ENCODE measurements at places on chromosomes 4 and X.
A peak's percentile ranks its signal among the peaks of the same experiment; 100 is the strongest.

GRCh38 chr4:106315476-106315967, 487 bp downstream of the TBCK start:
- peak; percentile 46 for DNase-seq

GRCh38 chr4:158817562-158818296, 48.9 kb downstream of the FNIP2 start:
- peak; percentile 49 for DNase-seq

DNA sequence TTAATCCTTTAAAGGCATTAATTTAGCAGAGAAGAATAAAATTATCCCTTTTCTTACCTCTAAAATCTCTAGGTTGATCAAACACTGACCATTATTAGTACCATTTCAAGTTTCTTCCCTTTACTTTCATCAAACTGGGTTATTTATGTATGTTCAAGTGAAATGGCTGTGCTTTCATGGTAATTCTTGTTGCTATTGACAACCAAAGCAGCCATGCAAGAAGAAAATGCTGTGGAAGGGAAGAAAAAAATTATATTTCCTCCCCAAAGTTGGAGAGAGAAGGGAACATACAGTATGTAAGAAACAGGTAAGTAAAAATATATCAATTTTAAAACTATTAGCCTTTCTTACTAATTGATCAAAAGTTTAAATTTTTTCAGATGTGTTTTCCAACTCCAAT, 16.2 kb downstream of the NPNT start:
- DNase-seq, result no peak

DNA sequence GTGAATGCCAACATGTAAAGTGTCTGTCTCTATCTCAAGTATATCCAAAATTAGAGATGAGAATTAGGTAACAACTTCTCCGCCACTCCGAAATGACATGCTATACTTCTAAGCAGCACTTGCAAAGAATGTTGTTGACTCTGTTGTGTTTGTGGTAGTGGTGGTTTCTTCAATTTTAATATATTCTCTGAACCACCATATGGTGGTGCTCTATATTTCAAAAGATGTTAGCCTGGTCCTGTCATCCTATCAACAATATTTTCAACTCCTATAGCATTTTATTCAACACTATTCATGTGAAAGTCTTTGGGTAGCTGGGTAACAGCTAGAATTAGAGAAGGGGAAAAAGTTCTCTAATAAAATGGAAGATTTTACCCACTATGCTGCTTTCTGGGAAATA, 1622.8 kb upstream of the IGFBP7 start:
- no peak for DNase-seq

- no peak for DNase-seq
Measured at GRCh38 chrX:51487960-51488267, 8.5 kb downstream of the NUDT11 start.

DNA sequence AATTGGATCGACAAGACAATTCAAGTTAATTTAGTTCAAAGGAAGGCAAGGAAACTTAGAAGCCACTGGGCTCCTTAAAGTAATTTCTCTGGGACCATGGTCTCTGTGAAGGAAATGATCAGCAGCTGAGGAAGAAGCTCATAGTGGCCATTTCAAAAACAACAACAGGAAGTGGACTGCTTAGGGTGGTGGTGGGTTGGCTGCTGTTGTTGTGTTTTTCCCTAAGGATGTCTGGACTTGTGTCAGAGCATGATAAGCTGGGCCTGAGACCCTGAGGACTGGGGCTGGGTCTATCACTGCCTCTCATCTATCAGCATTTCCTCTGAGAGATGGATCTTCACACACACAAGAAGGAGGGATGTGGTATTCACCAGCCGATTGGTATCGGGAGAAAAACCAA, 18.3 kb downstream of the KDR start:
- no peak for DNase-seq

DNA sequence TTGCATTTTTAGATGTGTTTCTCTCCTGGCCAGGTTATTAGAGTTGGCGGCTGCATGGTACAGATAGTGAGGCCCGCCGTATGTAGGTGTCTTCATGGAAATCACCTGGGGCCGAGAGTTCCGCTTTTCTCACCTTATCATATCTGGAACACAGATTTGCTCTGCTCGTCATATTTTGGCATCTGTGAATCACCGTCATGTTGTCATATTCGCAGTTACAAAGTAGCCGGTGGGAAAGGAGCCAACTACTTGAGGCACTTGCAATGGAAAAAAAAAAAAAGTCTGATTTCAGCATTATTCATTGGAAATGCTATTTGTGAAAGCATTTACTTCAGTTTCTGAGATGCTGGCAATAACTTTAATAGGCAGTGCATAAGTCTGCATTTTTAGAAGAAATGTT, 1715.2 kb upstream of the TENM3 start:
- DNase-seq, result no peak

DNA sequence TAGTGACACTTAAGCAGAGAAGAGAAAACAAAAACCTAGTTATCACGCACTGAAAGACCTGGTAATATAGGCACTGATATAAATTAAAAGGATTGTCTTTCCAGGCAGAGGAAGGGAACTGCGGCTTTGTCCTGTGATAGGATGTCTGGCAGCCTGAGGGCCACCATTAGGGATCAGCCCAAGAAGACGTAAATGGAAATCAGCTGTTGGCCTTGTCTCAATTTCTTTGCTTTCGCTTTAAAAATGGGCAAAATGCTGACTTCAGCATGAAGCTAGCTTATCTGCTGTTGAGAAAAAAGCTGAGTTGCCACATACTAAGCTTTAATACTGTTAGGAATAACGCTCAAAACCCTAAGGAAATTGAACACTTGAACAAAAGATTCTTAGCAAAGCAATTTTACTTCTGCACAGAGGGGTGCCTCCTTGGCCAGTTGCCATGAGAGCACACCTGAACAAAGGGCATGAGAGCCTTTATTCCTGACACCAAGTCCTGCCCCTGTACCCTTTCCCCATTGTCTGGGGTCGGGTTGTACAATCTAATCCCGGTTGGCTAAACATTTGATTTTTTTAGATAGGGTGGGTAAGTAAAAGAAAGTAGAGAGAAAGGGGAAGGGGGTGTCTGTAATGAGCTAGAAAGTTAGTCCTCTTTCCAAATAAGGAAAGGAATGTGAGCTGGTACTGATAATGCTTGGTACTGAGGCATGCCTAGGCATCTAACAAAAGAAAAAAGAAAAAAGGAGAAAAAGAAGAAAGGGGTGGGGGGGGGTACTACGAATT, 85.1 kb upstream of the UCP1 start:
- DNase-seq, result peak; percentile 57

DNA sequence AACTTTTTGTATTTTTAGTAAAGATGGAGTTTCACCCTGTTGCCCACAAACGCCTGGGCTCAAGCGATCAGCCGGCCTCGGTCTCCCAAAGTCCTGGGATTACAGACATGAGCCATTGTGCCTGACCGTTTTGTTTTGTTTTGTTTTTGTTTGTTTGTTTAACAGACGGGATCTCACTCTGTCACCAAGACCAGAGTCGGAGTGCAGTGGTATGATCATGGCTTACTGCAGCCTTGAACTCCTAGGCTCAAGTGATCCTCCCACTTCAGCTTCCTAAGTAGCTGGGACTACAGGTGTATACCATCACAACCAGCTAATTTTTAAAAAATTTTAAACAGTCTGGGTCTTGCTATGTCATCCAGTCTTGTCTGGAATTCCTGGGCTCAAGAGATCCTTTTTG, 53.5 kb downstream of the FNIP2 start:
- no peak for DNase-seq

GRCh38 chr4:108333353-108333942, 164.7 kb upstream of the LEF1 start:
- no peak for DNase-seq

GRCh38 chr4:53075162-53075785, 213.2 kb downstream of the RASL11B start:
- no peak for DNase-seq

DNA sequence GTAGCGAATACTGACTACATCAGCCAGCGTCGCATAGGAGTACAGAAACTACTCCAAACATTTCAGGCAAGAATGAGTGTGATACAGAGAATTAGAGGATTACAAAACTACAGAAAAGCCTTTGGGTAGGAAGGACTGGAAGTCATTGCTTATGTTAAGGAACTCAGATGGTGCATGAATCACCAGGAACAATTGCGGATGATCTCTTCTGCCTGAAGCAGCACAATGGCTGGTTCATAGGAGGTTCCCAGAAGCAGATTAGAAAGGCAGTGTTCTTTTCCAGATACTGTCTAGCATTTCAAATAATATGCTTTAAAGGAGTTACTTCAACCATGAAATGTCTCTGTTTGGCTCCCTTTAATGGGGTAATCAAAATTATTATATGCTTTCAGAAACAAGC, 42.5 kb upstream of the MAP9 start:
- DNase-seq, result peak; percentile 25

- DNase-seq, result no peak
Measured at GRCh38 chr4:107791902-107792301, 32.8 kb upstream of the SGMS2 start.

- no peak for DNase-seq
Measured at GRCh38 chrX:29560065-29560464, 655.3 kb upstream of the MAGEB2 start.

DNA sequence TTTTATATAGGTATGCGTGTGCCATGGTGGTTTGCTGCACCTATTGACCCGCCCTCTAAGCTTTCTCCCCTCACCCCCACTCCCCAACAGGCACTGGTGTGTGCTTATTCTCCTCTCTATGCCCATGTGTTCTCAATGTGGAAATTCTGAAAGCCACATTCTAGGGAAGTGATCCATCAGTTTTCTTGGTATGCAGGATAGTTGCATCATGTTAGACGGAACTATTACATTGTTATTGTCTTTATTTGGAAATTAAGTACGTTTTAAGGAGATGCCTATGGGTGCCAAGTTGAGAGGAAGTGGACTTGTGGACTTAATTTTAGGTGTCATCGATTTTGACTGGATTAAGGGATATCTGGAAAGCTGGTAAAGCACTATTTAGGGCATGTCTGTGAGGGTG, 204.6 kb downstream of the RBM46 start:
- DNase-seq, result no peak

GRCh38 chr4:52964011-52964410, 101.9 kb downstream of the RASL11B start:
- no peak for DNase-seq

DNA sequence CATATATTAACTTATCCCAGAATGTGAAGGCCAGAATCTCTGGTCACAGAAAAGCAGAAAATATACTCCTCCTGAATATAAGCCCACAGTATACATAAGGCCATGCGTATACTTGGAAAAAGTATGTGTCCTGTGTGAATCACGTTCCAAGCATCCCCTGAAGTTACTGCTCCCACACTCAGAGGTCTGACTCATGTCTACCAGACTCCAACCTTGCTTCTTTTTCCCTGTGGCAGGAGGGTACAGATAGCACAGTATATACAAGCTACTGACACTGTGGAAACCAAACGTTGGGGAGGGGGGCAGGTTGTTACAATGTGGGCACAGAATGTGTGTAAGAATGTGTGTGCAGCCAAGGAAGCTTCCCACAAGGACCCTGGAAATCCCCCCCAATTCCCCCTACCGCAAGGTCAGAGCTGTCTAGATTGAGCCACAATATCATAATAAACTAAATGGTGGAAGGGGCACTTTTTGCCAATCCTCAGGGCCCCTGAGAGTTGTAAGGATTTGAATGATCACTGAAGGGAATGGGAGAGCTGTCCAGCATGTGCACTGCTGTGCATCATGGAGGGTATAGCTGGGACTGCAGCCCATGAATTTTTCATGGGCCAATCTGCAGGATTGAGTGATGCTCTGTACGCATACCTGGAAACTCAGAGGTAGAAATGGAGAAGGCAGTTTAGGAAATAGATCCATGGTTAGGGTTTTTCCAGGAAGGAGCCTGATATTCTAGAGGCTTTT, 7.4 kb upstream of the RELL1 start:
- DNase-seq, result peak; percentile 93

DNA sequence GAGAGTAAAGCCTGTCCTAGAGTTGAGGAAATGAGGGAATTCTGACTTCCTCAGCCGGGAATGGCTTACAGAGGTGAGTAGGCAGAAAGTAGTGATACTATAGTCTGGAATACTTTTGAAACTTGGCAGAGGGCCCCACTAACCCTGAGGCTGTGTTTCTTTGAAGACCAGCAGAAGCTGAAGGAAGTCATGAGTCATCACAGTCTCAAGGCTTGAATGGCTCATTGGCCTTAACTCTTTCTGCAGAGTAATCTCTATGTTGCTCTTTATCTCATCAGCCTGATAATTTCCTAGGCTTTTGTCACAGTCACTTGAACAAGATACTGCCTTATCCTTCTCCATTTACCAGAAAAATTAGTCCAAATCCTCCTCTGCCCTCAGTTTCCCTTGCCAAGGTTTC, 80.8 kb downstream of the ANKRD50 start:
- DNase-seq, result peak; percentile 99

DNA sequence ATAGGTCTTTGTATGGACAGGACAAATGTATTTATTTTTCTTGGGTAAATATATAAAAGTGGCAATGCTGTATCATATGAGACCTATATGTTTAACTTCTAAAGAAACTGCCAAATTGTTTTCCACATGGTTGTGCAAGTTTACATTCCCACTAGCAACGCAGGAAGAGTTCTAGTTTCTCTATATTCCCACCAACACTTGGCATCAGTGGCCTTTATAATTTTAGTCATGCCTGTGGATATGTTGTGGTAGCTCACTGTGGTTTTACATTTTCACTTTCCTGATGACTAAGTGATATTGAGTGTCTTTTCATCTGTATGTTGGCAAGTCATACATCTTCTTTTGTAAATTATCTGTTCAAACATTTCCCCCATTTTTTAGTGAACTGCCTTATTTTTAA, 126.0 kb downstream of the EMCN start:
- peak; percentile 56 for DNase-seq

Data from EH (cell line).